ENCODE measurements at places on chromosomes 7 and 10.

DNA sequence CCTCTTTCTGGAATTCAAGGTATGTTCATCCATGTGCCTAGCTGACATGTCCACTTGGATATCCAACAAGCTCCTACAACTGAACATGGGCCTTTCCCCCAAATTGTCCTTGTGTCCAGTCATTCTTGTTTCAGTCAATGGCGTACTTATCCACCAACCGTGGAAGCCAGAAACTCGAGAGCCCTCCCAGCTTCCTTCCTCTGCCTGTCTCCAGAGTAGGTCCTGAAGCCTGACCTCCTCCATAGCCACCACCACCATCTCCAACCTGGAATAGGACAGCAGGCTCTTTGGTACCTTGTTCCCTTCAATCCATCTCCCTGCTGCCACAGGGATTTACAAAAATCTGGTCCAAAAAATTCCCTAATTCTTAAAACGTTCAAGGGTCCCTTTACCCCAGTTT is 305.1 kb downstream of the RPS24 start:
- DNase-seq: no peak

DNA sequence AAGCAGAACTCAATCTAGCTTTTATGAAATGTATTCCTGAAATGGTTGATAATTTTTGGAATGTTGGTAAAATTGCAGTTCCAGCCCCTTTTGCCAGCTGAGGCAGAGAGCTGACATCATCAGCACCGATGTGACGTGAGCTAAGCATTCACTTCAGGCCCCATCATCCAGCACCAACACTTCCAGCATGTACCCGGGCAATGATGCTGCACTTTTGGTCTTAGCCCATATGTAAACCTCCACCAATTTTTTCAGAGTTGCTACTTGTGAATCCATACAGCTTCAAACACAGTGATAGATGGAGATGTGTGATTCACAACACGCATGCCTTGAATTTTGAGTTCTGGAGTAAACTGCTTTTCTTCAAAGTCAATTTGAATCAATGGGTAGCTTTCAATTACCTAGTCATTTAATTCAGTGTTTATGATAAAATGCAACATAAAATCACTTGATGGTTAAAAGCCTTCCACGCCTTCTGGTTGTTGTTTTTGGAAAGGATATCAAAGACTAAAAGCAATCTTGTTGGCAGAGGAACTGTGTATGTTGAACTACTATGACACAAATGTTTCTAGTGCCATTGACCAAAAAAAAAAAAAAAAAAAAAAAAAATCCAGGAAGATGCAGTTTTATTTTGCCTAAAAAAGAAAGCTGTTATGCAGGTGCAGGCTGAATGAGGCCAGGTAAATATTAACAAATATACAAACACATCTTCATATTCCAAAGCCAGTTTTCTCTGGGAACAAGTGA is 73.9 kb downstream of the NRP1 start:
- no peak for DNase-seq

DNA sequence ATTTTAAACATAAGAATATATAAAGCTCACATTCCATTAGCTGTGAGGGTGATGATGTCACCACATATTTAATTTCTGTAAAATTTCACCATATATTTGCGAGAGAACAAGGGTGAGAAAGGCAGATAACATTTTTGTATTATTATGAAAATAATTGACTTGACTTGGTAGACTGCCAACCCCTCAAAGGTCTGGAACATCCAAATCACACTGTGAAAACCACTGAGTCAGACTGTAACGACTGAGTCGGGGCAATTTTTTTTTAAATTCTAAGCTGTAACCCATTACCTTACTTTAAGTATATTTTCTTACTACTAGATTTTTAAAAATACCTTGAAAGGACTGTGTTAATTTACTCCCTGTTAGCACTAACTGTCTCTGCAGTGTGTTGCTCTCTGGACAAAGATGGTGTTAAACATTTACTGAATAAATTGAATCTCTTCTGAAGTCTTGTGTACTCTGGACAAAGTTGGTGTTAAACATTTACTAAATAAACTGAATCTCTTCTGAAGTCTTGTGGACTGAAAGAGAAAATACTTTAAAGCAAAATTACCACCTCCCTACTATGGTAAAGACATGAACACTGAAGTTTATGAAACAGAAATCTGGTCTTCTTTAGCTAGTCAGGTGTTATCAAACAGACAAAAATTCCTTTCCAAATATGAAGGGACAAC is 14.1 kb downstream of the PDZD8 start:
- DNase-seq: no peak

DNA sequence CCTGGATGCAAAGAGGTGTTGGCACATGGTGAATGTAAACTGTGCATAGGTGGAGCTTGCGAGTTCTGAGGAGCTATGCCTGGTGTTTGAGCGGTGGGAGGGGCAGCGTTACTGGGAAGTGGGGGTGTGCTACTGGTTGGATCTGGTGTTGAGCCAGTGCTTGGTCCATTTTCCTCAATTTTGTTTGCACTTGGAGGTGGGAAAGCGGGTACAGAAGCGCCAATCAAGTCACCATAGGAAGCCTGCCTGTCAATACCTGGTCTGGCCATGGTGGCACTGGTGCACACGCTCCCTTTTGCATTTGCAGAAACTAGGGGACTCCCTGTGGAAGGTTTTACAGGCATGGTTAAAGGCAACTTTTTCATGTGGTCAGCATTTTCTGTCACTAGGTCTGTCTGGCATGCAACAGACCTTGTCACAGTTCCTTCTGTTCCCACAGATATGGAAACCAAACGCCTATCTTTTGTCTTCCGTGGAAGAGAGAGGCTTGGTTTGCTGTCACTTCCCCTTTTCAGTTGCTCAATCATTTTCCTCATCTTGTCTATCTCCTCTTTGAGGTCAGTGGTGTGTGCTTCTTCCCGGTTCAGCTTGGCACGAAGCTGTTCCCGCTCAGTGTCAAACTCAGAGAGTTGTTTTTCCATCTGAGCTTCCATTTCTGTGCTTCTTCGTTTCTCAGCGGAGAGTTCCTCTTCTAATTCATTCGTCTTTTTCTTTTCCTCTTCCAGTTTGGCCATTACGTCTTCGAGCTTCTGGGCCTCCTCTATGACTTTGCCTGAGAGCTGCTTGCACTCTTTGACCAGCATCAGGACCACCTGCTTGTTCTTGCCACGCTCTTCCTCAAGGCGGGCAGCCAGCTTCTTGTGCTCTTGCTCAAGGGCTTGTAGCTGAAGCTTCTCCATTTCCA is 81.1 kb downstream of the CTTNBP2 start:
- peak; percentile 59 for DNase-seq

DNA sequence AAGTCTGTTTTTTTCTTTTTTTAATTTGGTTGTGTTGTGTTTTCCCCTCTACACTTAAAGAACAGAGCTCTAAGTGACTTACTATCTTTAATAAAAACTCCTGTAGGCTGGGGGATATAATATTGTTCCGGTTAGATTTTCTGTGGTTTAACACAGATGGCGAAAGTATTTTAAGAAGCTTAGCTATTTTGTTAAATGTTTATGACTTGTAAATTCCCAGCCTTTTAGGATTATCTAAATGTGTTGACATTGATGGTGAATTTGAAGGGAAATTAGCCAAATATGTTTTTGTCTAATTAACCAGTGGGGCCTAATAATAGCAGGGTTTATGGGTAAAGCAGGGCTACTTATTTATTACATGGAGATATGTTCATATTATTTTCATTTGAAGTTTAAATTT is 538.5 kb downstream of the INHBA start:
- DNase-seq: no peak
